Gastrocnemius medialis (tissue), 4 donors: ENCODE measurements at places on chromosomes 2 and 18.

DNA sequence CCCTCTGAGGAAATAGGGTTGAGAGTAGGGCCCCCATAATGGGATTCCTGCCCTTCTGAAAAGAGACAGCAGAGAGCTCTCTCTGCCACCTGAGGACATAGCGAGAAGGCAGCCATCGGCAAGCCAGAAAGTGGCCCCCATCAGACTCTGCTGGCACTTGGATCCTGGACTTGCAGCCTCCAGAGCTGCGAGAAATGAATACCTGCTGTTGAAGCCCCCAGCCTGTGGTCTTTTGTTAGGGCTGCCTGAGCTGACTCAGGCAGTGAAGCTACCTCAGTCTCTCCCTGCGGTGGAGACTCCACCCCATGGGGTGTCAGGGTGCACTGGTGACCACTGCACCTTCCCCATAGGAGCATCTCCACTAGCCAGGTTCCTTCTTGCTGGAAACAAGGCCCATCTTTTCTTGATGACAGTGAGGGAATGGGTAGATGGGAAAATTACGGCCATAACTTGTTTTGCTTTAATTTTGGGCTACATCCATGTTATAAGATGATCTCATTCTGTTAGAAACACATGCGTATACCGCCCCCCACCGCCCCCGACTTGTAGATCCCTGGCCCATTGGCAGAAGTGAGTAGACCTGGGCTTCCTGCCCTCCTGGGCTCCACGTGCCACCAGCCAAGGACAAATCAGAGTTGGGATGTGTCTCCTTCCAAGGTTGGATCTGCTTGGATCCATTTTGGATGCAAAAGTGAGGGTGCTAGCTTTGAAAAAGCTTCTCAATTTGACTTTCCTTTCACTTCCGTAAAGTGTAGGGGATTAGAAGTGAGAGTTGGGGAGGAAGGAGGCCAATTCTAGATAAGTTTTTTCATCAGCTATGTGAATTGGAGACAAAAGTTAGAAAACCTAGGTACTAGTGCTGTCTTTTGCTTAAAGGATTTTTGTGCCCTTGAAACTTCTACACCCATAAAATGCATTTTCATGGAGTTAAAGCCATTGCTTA is 42.9 kb downstream of the NCK2 start:
- no peak for DNase-seq
- H3K4me1 ChIP-seq = peaks cover 58% of the 10 kb centered on the region
- H3K27ac ChIP-seq = no peak overlapping the region
- H3K27me3 ChIP-seq = no peaks in the 10 kb centered on the region

DNA sequence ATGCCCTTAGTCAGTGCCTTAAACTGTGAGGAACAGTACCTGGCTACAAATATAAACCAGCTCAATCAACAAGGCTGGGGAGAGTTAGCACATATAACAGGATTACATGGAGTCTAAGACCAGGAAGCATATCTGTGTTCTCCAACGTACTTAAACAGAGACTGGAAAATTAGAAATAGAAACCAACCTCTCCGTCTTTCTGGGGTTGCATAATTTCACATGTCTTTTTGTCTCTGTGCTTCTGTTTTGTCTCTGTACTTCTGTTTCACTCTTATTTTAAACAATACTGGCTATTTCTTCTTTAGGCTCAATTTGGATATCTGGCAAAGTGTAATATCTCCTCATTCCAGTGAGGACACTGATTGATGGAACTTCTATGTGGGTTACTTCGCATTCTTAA is 749.0 kb upstream of the ZEB2 start:
- DNase-seq = no peak
- H3K27ac ChIP-seq = no peak overlapping the region
- H3K27me3 ChIP-seq = no peaks in the 10 kb centered on the region
- no peak overlapping the region for H3K4me3 ChIP-seq
- H3K4me1 ChIP-seq = no peaks in the 10 kb centered on the region
- no peaks in the 10 kb centered on the region for H3K36me3 ChIP-seq

DNA sequence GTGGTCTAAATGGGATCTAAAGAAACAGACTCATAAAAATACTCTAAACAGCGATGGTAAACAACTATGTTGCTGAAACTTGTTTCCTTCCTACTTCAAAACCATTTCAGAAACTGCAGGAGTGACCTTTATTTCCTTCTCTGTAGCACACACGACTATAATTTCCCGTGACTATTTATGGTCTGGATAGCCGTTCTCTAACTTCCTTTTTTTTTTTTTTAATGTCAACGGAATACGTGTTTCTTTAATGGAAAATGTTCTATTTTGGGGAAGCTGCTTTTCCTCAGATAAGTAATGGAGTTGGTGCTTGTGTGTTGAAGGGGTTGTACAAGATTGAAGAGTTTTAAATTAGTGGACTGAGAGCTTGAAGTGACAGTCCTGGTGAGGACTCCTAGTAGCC is 224.1 kb downstream of the PHLPP1 start:
- no peak overlapping the region for H3K4me3 ChIP-seq
- DNase-seq = no peak
- peaks cover 14% of the 10 kb centered on the region for H3K4me1 ChIP-seq
- no peaks in the 10 kb centered on the region for H3K36me3 ChIP-seq

- H3K36me3 ChIP-seq = no peaks in the 10 kb centered on the region
- no peaks in the 10 kb centered on the region for H3K27me3 ChIP-seq
- no peak overlapping the region for H3K4me3 ChIP-seq
These were observed 114.8 kb downstream of the RDH14 start for GRCh38 chr2:18445433-18446320.

- DNase-seq = no peak
- no peaks in the 10 kb centered on the region for H3K36me3 ChIP-seq
- H3K4me1 ChIP-seq = peaks cover 66% of the 10 kb centered on the region
These were observed 463.3 kb downstream of the STK39 start for GRCh38 chr2:167784084-167784425.

DNA sequence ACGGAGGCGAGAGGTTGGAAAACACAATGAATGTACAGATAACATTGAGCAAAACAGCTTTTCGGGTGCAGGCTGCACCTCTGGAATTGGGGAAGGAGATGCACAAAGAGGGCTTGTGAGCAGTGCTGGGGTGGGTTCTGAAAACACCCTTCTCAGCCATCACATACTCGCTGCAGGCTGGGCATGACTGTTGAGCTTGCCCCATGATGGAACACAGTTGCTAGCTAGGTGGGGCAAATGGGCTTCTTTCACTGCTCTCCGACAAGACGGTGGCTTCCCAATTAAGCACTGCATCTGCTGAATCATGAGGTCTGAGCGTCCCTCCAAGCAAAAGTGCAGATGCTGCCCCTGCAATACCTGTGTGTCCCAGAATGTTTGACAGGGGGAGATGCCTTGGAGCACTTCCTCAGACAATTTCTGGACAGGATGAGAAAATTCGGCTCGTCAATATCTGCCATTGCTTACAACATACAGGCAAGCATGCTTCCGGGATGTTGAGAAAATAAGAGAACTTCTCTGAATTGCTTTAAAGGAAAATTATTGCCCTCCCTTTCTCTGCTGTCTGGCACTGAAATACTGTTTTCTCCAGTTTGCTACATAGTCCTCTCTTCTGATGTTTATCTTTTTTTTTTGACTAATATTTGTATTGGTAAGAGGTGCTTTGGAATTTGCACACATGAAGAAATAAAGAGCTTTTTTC is 77.3 kb upstream of the SH3BP4 start:
- no peaks in the 10 kb centered on the region for H3K27me3 ChIP-seq
- no peaks in the 10 kb centered on the region for H3K36me3 ChIP-seq
- DNase-seq = no peak

DNA sequence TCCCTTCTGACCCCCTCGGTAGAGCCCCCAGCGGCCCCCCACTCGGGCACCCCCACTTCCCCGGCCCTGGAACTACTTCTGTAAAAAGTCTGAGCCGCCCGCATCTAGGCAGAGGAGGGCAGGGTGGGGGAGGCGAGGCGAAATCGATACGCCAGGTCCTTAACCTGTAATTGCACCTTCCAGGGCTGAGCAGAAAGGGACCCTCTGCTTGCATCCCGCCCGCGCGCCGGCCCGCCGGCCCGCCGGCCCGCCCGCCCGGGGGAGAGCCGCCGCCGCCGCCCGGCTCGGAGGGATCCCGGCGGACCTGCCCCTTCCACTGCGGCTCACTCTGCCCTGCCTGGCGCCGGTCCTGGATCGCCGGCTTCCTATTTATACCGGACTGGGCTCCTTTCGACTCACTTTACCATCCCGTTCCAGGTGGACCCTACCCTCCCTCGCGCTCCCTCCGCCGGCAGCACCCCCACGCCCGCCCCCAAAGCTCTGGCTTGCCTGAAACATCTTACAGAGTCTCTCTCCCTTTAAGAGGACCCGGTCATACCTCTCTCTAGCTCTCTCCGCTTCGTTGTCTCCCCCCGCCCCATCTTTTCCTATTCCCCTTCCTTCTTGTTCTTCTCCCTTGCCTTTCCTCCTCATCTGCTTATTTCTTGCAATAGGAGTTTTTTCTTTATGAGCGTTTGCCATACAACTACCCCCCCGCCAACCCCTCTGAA is 797 bp downstream of the KLHL14 start:
- H3K27me3 ChIP-seq = peaks cover 40% of the 10 kb centered on the region
- peaks cover 7% of the 10 kb centered on the region for H3K4me1 ChIP-seq
- no peak overlapping the region for H3K27ac ChIP-seq

- H3K4me1 ChIP-seq = no peaks in the 10 kb centered on the region
- no peak overlapping the region for H3K4me3 ChIP-seq
- DNase-seq = no peak
- H3K27me3 ChIP-seq = no peaks in the 10 kb centered on the region
- H3K36me3 ChIP-seq = no peaks in the 10 kb centered on the region
These were observed 93.2 kb downstream of the CPO start for GRCh38 chr2:207032490-207032889.

DNA sequence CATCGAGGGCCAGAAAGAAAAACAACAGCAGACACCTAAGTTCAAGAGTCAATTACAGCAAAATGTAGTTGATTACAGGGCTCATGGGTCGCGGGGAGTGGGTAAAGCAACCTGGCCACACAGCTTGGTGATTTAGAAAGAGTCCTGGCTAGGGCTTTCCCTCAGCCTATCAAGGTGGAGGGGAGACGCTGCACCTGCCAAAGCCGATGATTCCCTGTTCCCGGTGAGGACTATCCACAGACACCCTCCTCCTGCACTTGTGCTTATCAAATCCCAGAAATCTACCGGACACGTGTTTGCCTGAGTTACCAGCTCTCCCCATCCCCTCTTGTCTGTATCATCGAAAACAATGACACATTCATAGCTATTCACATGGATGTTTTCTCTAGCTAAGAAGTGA is 7.0 kb upstream of the SOX11 start:
- no peak for DNase-seq
- H3K4me1 ChIP-seq = no peaks in the 10 kb centered on the region
- no peak overlapping the region for H3K4me3 ChIP-seq
- no peak overlapping the region for H3K27ac ChIP-seq
- H3K27me3 ChIP-seq = peaks cover 10% of the 10 kb centered on the region
- H3K36me3 ChIP-seq = no peaks in the 10 kb centered on the region

- peaks cover 60% of the 10 kb centered on the region for H3K4me1 ChIP-seq
- no peak for DNase-seq
- H3K36me3 ChIP-seq = no peaks in the 10 kb centered on the region
- no peaks in the 10 kb centered on the region for H3K27me3 ChIP-seq
These were observed 6.6 kb downstream of the EPAS1 start for GRCh38 chr2:46303822-46304221.

GRCh38 chr2:60439219-60439974 is 114.1 kb downstream of the BCL11A start:
- peaks cover 15% of the 10 kb centered on the region for H3K4me1 ChIP-seq
- DNase-seq = no peak
- H3K27me3 ChIP-seq = no peaks in the 10 kb centered on the region

GRCh38 chr2:189178054-189178453 is 1.5 kb downstream of the COL5A2 start:
- H3K4me3 ChIP-seq = no peak overlapping the region
- H3K27me3 ChIP-seq = no peaks in the 10 kb centered on the region
- H3K4me1 ChIP-seq = no peaks in the 10 kb centered on the region
- peak overlapping the region; percentile 45 for H3K27ac ChIP-seq

- DNase-seq = no peak
- H3K4me1 ChIP-seq = no peaks in the 10 kb centered on the region
- H3K27ac ChIP-seq = no peak overlapping the region
- no peak overlapping the region for H3K4me3 ChIP-seq
These were observed 74.5 kb upstream of the DSC1 start for GRCh38 chr18:31237142-31237541.

GRCh38 chr2:121748202-121748601 is 7.2 kb upstream of the TSN start:
- H3K4me1 ChIP-seq = no peaks in the 10 kb centered on the region
- no peak for DNase-seq
- H3K4me3 ChIP-seq = no peak overlapping the region
- H3K36me3 ChIP-seq = no peaks in the 10 kb centered on the region
- H3K27me3 ChIP-seq = no peaks in the 10 kb centered on the region
